Colonic mucosa (tissue), 4 donors: ENCODE measurements at places on chromosomes 5 and 9. TPM values are rescaled to one million over a fixed set of nuclear protein-coding genes. Genes with fewer than 3 reads are reported as not detected.

ADRA1B gene
- 0.32 TPM for total RNA-seq

DNA sequence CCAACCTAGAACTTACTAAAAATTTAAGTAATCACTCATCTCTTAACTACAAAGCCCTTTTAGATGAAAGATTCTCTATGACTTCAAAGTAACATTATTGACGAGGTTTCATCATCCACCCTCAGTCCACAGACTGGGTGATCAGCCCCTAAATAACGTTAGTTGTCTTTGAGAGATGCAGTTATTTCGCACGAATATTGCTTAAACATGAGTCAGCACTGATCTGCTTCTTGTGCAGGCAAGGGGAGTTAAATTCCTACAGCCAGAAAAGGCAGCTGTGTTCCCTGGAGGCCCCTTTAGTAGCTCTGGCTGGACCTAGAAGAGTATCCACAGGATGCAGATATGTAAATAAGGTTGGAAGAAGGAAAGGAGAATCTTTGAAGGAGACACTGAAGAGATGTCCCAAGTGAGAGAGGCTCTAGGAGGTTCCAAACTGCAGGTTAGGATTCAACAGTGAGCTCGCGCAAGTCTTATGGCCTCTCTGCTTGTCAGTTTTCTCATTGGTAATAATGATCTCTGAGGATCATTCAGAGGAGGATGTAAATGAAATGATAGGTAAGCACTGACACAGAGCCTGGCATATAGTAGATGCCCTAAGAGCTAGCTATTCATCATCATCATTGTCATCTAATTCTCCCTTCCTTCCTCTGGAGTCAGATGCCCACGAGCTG, 122.2 kb upstream of the MAN2A1 start:
- H3K4me1 ChIP-seq: no peaks in the 10 kb centered on the region
- no peak overlapping the region for H3K4me3 ChIP-seq
- H3K27me3 ChIP-seq: no peaks in the 10 kb centered on the region
- no peaks in the 10 kb centered on the region for H3K36me3 ChIP-seq

F2RL2 gene
- 0.10 TPM for total RNA-seq

TYRP1 gene
- 1.4 TPM for total RNA-seq

GRCh38 chr9:115498303-115498702, 380.3 kb upstream of the TNC start:
- no peaks in the 10 kb centered on the region for H3K36me3 ChIP-seq
- no peaks in the 10 kb centered on the region for H3K4me1 ChIP-seq
- no peak for DNase-seq
- H3K27ac ChIP-seq: no peak overlapping the region
- no peaks in the 10 kb centered on the region for H3K27me3 ChIP-seq
- H3K4me3 ChIP-seq: no peak overlapping the region

MARCOL gene
- total RNA-seq: not detected

ZFP37 gene
- total RNA-seq: 0.80 TPM

FOXI1 gene
- 0.16 TPM for total RNA-seq

LCN1 gene
- total RNA-seq: not detected

GRCh38 chr9:126692041-126692758, 78.5 kb downstream of the LMX1B start:
- H3K4me1 ChIP-seq: no peaks in the 10 kb centered on the region
- DNase-seq: no peak
- H3K27me3 ChIP-seq: peaks cover 26% of the 10 kb centered on the region
- H3K36me3 ChIP-seq: no peaks in the 10 kb centered on the region
- H3K27ac ChIP-seq: no peak overlapping the region
